Stimulated activated CD8-positive, alpha-beta memory T cell treated with anti-CD3 and anti-CD28 coated beads, Interleukin-7, amount 100 ng/mL, for 1 hour (primary cell): ENCODE measurements at places on chromosomes 2 and 18.

GRCh38 chr2:44819061-44819460 is 122.4 kb upstream of the SIX3 start:
- no peak for DNase-seq

GRCh38 chr2:112021781-112022231 is 33.3 kb upstream of the TMEM87B start:
- no peak for DNase-seq

- DNase-seq: no peak
Measured at GRCh38 chr2:227674485-227674884, 7.9 kb downstream of the SCYGR5 start.

DNA sequence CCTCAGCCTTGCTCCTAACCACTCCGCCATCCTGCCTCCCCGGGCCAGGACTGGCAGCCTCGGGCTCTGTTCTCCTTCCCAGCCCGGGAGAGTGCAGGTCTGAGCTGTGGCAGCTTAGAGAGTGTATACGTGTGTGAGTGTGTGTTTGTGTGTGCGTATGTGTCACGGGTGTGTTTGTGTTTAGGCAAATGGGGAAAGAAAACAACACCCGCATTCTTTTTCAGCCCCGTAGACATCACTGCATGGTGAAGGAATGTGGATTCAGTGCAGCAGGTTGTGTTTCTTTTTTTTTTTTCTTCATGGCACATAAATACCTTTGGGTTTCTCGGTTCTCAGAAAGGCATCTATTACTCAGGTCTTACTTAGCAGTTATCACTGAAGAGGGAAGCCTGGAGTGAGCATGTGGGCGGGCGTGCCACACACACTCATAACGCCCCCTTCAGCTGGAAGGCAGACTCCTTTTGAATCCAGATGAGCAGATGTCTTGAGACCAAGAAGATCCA is 44.2 kb downstream of the GLI2 start:
- no peak for DNase-seq

GRCh38 chr2:101355401-101356054 is 31.8 kb downstream of the CREG2 start:
- no peak for DNase-seq

DNA sequence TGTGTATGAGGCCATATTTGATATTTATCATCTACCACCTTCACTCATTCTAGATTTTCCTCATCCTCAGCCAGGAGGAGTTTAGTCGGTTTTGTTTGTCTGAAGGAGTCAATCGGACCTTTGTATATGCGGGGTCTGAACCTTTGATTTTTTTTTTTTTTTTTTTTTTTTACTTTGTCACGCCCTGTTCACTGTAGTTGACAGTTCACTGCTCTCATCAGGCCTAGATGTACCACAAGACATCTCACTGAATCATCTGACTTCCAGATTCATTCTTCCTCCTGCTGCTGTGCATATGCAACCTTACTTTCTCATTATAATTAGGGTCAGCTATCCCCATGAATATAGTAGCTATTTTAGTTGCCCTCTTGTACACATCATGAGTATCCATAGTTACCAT is 133.2 kb downstream of the ARHGAP15 start:
- DNase-seq: no peak

- no peak for DNase-seq
Measured at GRCh38 chr2:127361929-127362885, 25.6 kb downstream of the MAP3K2 start.

DNA sequence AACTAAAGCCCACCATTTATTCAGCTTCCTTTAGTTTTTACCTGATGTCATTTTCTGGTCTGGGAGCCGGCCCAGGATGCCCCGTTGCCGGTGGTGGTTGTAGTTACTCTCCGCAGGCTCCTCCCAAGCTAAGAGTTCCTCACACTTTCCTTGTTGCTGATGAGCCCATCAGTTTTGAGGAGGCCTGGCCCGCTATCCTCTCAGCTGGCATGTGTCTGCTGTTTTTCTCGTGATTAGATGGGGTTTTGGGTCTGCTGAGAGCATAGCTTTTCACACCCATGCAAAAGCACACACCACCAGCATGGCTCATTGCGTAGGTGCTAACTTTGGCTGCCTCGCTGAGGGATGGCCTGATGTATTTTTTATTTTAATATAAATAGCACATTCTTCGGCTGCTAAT is 72.1 kb downstream of the PSMG2 start:
- no peak for DNase-seq

- DNase-seq: no peak
Measured at GRCh38 chr18:79513381-79514081, 117.8 kb downstream of the NFATC1 start.

GRCh38 chr18:59005262-59005661 is 134.4 kb upstream of the SEC11C start:
- no peak for DNase-seq

GRCh38 chr2:74099835-74100234 is 47.9 kb downstream of the BOLA3 start:
- no peak for DNase-seq

GRCh38 chr2:165699946-165700345 is 94.1 kb downstream of the GALNT3 start:
- DNase-seq: no peak

DNA sequence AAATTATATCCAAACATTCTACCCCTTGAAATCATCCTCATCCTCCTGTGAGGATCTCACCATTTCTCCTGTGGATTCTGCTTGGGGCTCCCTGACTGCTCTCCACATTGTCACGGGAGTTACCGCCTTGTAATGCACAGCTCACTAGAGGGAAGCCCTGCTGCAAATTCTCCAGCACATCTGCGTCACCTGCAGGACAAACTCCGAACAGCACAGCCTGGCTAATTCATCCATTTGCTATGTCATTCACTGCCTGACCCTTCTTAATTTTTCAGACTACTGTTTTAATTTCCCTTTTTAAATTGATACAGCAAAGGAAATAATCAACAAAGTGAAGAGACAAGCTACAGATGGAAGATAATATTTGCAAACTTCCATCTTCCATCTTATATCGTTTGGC is 627.4 kb downstream of the FBXO15 start:
- no peak for DNase-seq

GRCh38 chr18:3541549-3542386 is 91.8 kb downstream of the TGIF1 start:
- DNase-seq: no peak

DNA sequence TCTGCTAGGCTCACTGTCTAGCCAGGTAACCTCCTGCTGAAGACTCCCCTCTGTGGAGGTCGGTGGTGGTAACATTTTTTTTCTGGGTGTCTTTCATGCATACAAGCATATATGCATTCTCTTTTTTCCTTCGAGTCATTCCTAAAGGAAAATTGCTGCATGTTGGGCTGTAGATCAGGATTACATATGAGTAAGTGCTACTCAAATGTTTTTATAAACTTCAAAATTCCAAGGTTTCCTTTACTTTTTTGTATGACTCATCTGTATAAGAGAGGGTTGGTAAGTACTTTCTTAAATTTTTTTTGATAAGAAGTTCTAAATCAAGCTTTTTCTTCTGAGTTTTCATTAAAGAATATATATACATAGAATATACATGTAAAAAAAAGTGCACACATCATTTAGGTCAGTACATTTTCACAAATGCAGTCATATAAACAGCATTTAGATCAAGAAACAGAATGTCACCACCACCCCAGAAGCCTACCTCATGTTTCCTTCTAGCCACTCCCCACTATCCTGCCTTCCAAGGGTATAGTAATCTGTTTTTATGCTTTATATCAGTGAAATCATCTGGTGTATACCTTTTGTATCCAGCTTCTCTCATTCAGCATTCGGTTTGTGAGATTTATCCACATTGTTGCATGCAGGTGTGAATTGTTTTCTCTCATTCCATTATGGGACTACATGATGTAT is 128.0 kb upstream of the MAP3K20 start:
- no peak for DNase-seq

DNA sequence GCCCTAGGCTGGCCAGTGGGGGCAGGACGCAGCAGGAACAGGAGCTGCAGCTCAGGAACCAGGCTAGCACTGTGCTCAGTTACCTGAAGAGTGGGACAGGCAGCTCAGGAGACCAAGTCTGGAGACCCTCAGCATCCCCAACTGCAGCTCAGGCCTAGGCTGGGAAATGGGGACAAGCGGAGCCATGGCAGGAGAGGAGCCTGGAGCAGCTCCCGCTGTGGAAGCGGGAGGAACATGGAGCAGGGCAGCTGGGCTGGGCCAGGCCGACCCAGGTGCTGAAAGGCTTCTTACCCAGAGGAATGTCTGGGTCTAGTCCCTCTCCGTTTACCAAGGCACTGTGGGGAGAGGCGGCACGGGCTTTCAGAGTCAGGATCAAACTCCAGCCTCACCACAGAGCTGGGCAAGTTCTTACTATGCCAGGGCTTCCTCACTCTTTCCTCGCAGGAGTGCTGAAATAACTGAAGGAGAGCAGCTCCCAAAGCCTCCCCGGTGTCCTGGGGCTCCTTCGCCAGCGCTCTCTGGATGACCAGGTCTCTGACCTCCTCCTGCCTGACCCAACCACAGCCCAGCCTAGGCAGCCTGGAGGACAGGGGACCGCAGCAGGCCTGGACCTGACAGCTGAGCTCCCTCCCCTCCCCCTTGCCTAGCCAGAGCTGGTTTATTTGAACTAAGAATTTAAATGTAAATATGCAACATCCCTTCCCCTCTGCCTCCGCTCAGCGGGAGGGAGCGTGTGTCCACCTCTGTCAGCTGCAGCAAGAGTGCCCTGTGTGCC is 247.8 kb upstream of the SIX2 start:
- DNase-seq: no peak

DNA sequence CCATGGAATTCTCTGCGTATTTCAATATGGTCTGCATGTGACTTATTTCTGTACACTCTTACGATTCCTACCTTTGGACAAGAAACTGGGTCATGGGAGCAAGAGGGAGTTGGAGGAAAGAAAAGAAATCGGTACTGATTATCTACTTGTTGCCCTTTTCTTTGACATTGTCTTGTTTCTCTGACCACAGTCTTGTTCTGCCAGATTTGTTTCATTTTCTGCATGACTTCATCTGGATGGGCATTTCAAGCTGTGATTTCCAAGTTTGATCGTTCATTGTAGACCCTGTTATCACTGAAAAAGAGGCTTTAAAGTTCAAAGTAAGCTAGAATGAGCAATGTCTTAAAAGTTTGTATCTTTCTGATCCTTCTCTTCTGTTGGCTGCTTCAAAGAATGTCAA is 2186.3 kb upstream of the CELF4 start:
- no peak for DNase-seq

DNA sequence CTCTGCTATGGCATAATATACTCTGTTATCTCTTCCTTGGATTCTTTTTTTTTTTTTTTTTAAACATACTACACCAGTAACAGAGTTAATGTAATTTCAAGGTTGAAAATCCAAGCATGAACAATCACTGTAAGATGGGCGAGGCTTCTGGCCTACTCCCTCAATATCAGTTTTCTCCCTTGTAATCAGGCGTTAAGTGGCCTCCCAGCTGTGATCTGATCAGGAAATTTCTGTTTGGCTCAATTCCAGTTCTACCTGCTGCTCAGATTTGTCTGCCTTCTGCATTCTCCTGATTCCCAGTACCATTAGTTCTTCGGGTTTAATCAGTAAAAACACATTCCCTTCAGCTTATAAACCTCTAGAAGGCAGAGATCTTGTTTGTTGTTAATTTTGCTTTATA is 18.6 kb downstream of the PRKD3 start:
- no peak for DNase-seq

DNA sequence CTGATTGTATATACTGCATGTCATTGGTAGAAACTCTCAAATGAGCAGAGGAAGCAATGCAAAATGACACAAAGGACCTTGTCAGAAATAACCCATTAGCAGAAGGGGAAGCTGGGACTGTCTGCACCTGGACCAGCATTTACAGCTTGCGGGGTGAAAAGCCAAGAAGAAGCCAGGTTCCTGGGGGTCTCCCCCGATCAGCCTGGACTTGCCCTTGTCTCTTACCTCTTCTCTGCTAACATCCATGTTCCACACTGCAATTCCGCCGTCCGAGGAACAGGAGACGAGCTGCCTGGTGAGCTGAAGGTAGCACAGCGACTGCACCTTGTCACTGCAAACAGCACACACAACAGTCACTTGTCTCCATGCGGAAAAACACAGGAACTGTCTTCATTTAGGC is 51.1 kb downstream of the WDFY1 start:
- DNase-seq: no peak

- DNase-seq: no peak
Measured at GRCh38 chr2:10757814-10758286, 36.4 kb downstream of the ATP6V1C2 start.

GRCh38 chr2:172845028-172845630 is 109.5 kb downstream of the RAPGEF4 start:
- no peak for DNase-seq
